ENCODE measurements at places on chromosomes 5 and 9.

GRCh38 chr5:2007878-2008501 is 125.3 kb upstream of the IRX4 start:
- no peak overlapping the region for H3K27ac ChIP-seq
- no peaks in the 10 kb centered on the region for H3K4me1 ChIP-seq
- H3K27me3 ChIP-seq, result peaks cover 74% of the 10 kb centered on the region
- H3K36me3 ChIP-seq, result no peaks in the 10 kb centered on the region
- DNase-seq, result no peak

GRCh38 chr9:27059907-27060306 is 49.1 kb upstream of the TEK start:
- no peaks in the 10 kb centered on the region for H3K36me3 ChIP-seq
- DNase-seq, result no peak
- H3K4me1 ChIP-seq, result peaks cover 8% of the 10 kb centered on the region
- H3K27ac ChIP-seq, result no peak overlapping the region

DNA sequence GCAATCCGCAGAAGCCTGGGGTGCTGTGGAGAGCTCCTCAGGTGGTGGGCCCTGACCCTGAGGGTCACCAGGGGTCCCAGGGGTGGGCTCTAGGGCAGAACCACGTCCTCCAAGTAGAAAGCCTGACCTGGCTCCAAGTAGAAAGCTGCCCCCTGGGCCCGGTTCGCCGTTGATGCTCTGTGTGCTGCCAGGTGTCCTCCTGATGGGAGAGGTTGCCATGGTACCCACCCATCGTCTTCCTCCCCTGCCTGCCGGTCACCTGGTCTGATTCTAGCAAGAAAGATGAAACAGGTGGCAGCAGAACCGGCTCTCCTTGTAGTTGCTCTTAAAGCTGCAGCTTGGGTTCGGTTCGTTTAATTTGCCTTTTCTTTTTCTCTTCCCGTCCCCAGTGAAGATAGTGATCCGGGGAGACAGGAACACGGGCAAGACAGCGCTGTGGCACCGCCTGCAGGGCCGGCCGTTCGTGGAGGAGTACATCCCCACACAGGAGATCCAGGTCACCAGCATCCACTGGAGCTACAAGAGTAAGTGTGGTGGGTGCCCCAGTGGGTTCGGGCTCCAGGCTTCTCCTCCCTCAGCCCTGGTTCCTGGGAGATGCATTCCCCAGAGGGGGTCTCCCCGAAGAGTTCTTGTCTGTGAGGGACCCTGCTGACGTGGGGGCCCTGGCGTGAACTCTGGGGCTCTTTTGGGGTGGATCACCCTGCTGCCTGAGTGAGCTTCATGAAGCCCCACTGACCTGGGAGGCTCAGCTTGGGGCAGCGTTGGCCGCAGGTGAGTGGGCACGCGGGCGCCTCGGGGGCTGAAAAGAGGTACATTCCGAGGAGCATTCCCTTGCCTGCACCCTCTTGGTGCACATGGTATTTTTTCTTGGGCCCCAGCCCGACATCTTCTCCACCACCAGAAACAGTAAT is 15.6 kb downstream of the RABL6 start:
- H3K4me1 ChIP-seq, result peaks cover 14% of the 10 kb centered on the region
- no peaks in the 10 kb centered on the region for H3K27me3 ChIP-seq
- no peak for DNase-seq
- no peak overlapping the region for H3K27ac ChIP-seq

DNA sequence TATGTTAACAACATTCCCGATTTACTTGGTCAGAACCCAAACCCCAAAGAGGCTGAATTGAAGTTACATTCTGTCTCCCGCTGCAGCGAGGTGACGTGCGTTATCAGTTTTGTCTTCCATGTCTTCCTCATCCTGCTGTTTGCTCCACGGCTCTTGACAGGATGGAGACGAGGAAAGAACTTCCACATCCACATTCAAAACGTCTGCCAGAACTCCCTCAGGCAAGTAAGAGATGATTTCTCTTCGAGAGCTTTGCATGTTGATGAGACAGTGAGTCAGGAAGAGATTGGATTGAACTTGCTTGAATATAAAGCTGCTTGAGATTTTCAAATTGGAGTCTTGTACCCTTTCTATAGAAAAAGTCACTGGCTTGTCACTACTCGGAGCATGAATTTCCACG is 242.6 kb downstream of the AUH start:
- H3K4me3 ChIP-seq, result no peak overlapping the region
- H3K36me3 ChIP-seq, result no peaks in the 10 kb centered on the region
- H3K4me1 ChIP-seq, result peaks cover 19% of the 10 kb centered on the region
- DNase-seq, result no peak
- no peaks in the 10 kb centered on the region for H3K27me3 ChIP-seq

DNA sequence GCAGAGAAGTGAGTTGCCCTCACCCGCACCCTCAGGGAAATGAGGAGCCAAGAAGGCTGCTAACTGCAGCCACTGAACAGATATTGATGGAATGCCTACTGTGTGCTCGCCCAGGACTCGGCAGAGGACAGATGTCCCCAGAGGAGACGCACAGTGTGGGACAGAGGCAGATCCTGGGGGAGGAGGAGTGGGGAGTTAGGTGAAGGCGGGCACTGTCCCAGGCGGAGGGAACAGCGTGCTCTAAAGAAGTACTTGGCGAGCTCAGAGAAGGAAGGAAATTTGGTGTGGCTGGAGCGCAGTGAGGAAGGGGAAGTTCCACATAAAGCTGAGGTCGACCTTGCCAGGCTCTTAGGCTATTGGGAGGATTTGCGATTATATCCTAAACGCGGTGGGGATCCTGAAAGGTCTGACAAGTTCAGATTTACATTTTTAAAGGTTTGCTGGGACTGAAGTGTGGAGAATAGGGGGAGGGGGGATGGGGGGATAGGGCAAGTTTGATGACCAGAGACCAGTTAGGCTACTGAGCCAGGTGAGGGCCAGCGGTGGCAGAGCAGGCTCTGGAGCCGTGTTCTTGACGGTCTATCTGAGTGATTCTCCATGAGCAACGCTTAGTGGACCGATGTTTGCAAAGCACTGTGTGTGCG is 23.6 kb upstream of the CERCAM start:
- 0 out of 2 replicates have a peak, but pooled peaks cover 2% of the 10 kb centered on the region for H3K27me3 ChIP-seq
- H3K4me1 ChIP-seq, result peaks cover 28% of the 10 kb centered on the region
- H3K4me3 ChIP-seq, result no peak overlapping the region
- H3K36me3 ChIP-seq, result no peaks in the 10 kb centered on the region
- no peak overlapping the region for H3K27ac ChIP-seq

GRCh38 chr5:164153469-164154172 is 648.2 kb downstream of the MAT2B start:
- H3K4me1 ChIP-seq, result no peaks in the 10 kb centered on the region
- no peaks in the 10 kb centered on the region for H3K36me3 ChIP-seq
- H3K27ac ChIP-seq, result no peak overlapping the region
- no peaks in the 10 kb centered on the region for H3K27me3 ChIP-seq
- no peak for DNase-seq

- peaks cover 7% of the 10 kb centered on the region for H3K27me3 ChIP-seq
- no peak for DNase-seq
- H3K27ac ChIP-seq, result no peak overlapping the region
- no peak overlapping the region for H3K4me3 ChIP-seq
- H3K36me3 ChIP-seq, result no peaks in the 10 kb centered on the region
Measured at GRCh38 chr9:135291165-135291564, 188.4 kb upstream of the PPP1R26 start.

- no peaks in the 10 kb centered on the region for H3K36me3 ChIP-seq
Measured at GRCh38 chr5:17966640-17967402, 332.6 kb downstream of the TAF11L14 start.

All from HepG2 (cell line).